PC-9 (cell line): ENCODE measurements at places on chromosomes 5 and 9. TPM values are rescaled to one million over a fixed set of nuclear protein-coding genes. Genes with fewer than 3 reads are reported as not detected.

ARHGEF39 gene
- 13.5 and 15.6 TPM in 2 replicates for total RNA-seq

PCDHGB7 gene
- total RNA-seq, result 0.13 and 0.17 TPM in 2 replicates

GRCh38 chr5:15577831-15578230 is 77.9 kb downstream of the FBXL7 start:
- no peak overlapping the region for H3K27ac ChIP-seq
- no peak for DNase-seq
- H3K27me3 ChIP-seq, result no peaks in the 10 kb centered on the region
- no peaks in the 10 kb centered on the region for H3K36me3 ChIP-seq
- no peak overlapping the region for H3K4me3 ChIP-seq
- no peaks in the 10 kb centered on the region for H3K4me1 ChIP-seq

SPINK6 gene
- total RNA-seq, result not detected in 2 replicates

DNA sequence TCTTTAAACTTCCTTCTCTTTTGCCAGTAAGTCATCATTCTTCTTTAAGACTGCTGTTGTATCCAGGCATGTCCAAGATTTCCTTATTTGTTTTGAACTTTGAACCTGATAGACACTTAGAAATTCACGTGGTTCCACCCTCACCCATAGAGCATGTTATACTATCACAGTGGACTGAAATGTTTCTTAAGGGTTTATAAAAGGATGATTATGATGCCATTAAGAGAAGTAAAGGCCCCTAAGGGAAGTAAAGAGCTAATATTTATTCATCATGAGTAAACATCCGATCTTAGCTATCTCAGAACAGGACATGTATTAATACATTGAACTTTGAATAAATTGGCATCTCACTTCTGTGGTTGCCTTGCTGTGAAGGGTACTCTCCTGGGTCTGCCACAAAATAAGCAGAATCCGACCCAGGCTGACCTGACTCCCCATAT is 49.8 kb downstream of the PRKACG start:
- no peaks in the 10 kb centered on the region for H3K4me1 ChIP-seq
- H3K27me3 ChIP-seq, result peaks cover 61% of the 10 kb centered on the region
- no peaks in the 10 kb centered on the region for H3K36me3 ChIP-seq
- H3K27ac ChIP-seq, result no peak overlapping the region
- H3K4me3 ChIP-seq, result no peak overlapping the region

CKMT2 gene
- not detected in 2 replicates for total RNA-seq

COL27A1 gene
- total RNA-seq, result 0.39 and 0.83 TPM in 2 replicates

SIT1 gene
- not detected in 2 replicates for total RNA-seq

DNA sequence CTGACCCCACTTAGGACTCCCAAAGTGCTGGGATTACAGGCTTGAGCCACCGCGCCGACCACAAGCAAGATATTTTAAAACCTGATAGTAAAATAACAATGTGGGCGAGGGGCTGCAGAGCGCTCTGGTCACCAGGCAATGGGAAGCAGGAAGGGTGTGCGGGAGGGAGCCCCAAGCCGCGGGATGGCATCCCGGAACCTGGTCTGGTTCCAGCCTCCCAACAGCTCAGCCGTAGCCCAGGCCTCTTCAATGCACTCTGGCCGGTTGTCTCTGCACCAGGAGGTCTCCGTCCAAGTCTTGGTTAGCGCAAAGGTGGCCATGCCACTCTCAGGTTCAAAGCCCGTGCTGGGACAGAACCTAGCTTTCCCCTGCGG is 694 bp upstream of the UAP1L1 start:
- DNase-seq, result no peak
- H3K4me3 ChIP-seq, result no peak overlapping the region
- no peak overlapping the region for H3K27ac ChIP-seq
- no peaks in the 10 kb centered on the region for H3K36me3 ChIP-seq

DNA sequence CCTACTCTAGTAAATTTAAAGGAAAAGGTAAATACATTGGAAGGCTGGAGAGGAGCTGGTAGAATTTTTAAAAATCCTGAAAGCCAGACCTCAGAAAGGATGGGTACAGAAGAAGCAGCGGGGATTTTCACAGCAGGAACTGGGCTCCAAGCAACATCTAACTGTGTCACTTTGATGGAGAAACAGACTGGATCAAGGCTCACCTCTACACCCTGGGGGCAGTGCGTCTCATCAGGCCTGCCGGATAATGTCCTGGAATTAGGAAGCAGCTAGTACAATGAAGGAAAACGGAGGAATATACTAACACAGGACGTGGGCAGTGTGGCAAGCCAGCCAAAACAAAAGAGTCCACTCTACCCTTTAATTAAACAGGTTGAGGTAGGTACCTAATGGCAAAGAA is 463.6 kb downstream of the TAF11L14 start:
- no peak overlapping the region for H3K4me3 ChIP-seq
- H3K27ac ChIP-seq, result no peak overlapping the region
- H3K4me1 ChIP-seq, result no peaks in the 10 kb centered on the region
- no peaks in the 10 kb centered on the region; the same call in 1 of the 2 replicates for H3K27me3 ChIP-seq
- DNase-seq, result no peak

GRCh38 chr9:124779368-124780059 is 2.6 kb downstream of the OLFML2A start:
- peaks cover 18% of the 10 kb centered on the region for H3K4me1 ChIP-seq
- H3K27ac ChIP-seq, result no peak overlapping the region
- no peak overlapping the region for H3K4me3 ChIP-seq

RMRP gene
- total RNA-seq, result 13,432 and 13,506 TPM in 2 replicates

SPDL1 gene
- total RNA-seq, result 30.5 and 39.2 TPM in 2 replicates

- no peaks in the 10 kb centered on the region for H3K36me3 ChIP-seq
- 0 out of 2 replicates have a peak overlapping the region, but pooled peaks have one; percentile 1 for H3K27ac ChIP-seq
- H3K27me3 ChIP-seq, result no peaks in the 10 kb centered on the region
- H3K4me1 ChIP-seq, result peaks cover 29% of the 10 kb centered on the region
Observed at GRCh38 chr5:151684690-151685361, 1.9 kb downstream of the SPARC start.

- peaks cover 84% of the 10 kb centered on the region for H3K27me3 ChIP-seq
- DNase-seq, result no peak
- H3K4me1 ChIP-seq, result no peaks in the 10 kb centered on the region
- no peaks in the 10 kb centered on the region for H3K36me3 ChIP-seq
- no peak overlapping the region for H3K27ac ChIP-seq
Observed at GRCh38 chr9:134984372-134985265, 66.9 kb upstream of the FCN1 start.

GRCh38 chr5:40689438-40689837 is 9.7 kb downstream of the PTGER4 start:
- peak overlapping the region; percentile 30 for H3K27ac ChIP-seq
- DNase-seq, result peak; percentile 93
- H3K4me1 ChIP-seq, result peaks cover 40% of the 10 kb centered on the region
- no peaks in the 10 kb centered on the region for H3K27me3 ChIP-seq

- H3K4me3 ChIP-seq, result no peak overlapping the region
- no peaks in the 10 kb centered on the region for H3K27me3 ChIP-seq
Observed at GRCh38 chr5:113172231-113172826, 195.7 kb downstream of the DCP2 start.

LTC4S gene
- total RNA-seq, result 9.7 and 14.4 TPM in 2 replicates

- peaks cover 11% of the 10 kb centered on the region; the same call in 1 of the 2 replicates for H3K27me3 ChIP-seq
- DNase-seq, result peak; percentile 26
- H3K36me3 ChIP-seq, result no peaks in the 10 kb centered on the region
- no peak overlapping the region for H3K27ac ChIP-seq
Observed at GRCh38 chr5:168592014-168592368, 12.8 kb upstream of the PANK3 start.

DNA sequence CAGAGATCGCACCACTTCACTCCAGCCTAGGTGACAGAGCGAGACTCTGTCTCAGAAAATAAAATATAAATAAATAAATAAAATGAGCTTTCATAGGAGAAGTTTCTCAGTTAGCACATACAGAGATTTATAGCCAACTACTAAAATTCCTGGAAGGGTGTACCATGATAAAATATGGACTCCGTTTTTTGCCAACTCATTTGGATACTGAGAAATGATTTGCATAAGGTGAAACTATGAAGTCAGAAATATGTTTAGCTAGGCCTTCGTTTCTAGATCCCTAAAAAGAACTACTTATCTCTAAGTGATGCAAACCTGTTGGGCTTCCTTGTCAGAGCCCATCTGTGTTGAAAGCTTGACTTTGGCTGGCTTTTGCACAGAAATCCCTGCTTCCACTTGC is 56.9 kb upstream of the SLC1A1 start:
- H3K36me3 ChIP-seq, result no peaks in the 10 kb centered on the region
- peaks cover 11% of the 10 kb centered on the region; the same call in 1 of the 2 replicates for H3K4me1 ChIP-seq

DNA sequence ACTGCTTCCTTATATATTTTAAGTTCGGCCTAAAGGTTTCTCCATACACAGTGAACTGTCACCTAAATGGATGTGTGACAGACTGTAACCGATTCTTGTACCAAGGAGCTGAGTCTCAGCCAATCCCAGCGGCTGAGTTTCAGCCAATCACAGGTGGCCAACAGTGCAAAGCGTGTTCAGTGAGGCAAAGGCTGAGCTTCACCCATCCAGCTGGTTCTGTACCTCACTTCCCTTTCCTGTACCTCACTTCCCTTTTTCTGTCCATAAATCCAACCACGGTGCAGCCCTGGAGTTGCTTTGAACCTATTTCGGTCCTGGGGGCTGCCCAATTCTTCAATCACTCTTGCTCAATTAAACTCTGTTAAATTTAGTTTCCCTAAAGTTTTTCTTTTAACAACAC is 15.7 kb upstream of the TBC1D9B start:
- no peak overlapping the region for H3K27ac ChIP-seq
- no peaks in the 10 kb centered on the region for H3K27me3 ChIP-seq
- H3K36me3 ChIP-seq, result no peaks in the 10 kb centered on the region
- no peak overlapping the region for H3K4me3 ChIP-seq
- H3K4me1 ChIP-seq, result no peaks in the 10 kb centered on the region

DNA sequence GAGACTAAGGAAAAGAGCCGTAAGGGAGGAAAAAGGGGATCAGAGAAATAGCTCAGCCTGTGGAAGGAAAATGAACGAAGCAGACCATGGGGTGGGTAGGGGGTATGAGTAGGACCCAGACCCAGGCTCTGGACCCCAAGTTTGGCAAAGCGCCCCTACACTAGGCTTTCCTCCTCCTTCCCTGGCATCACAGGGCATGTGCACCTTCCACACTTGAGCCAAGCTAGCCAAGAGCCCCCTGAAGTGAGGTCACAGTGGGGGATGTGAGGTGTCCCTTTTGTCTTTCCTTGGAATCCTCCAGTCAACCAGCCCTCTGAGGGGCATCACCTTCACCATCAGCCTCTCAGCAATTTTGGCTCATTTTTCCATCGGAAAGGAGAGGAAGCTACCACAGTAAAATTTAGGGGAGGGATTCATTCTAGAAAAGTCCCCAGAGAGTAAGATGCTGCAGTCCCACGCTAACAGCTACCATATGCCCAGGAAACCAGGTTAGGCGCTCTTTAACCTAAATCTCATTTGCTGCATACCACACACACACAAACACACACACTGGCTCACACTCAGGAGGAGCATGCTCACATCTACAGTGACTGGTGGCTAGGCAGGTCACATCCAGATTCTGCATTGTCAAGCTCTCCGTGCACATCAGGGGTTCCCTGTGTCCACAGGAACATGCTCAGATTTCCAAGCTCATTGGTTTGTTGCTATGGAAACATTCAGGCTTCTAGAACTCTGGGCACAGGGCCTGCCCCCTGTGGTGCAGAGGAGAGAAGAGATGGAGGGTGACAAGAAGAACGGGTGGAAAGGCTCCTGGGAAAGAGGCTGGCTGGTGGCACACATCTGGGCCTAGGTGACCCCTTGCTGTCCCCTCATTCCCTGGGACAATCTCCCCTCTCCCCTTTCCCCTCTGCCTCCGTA is 9.9 kb downstream of the REEP2 start:
- no peaks in the 10 kb centered on the region for H3K27me3 ChIP-seq
- no peak overlapping the region for H3K27ac ChIP-seq
- no peaks in the 10 kb centered on the region for H3K36me3 ChIP-seq

DNA sequence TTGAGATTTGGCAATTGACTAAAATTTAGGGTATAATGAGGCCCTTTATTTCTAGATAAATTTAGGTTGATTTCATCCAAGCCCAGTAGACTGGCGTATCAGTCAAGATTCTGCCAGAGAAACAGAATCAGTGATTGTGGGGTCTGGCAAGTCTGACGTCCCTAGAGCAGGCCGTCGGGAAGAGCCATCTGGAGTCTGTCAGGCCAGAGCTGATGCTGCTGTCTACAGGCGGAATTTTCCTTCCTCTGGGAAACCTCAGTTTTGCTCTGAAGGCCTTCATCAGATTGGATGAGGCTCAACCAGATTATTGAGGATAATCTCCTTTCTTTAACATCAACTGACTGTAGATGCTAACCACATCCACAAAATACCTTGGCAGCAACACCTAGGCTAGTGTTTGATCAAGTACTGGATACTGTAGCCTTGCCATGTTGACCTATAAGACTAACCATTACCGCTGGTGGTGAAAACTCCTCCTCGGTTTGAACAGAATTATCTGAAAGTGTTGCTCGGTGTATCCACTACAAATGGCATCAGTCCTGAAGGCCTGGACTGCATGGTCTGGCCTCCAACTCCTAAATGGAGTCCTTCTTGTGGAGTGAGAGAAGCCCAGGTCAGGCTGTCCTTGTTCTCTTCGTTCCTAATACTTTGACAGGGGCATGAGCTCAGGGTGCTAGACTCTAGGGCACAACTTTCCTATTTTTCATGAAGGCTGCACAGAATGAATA is 83.2 kb upstream of the ANKH start:
- no peak for DNase-seq
- no peak overlapping the region for H3K4me3 ChIP-seq
- no peak overlapping the region for H3K27ac ChIP-seq
- H3K36me3 ChIP-seq, result no peaks in the 10 kb centered on the region

DNA sequence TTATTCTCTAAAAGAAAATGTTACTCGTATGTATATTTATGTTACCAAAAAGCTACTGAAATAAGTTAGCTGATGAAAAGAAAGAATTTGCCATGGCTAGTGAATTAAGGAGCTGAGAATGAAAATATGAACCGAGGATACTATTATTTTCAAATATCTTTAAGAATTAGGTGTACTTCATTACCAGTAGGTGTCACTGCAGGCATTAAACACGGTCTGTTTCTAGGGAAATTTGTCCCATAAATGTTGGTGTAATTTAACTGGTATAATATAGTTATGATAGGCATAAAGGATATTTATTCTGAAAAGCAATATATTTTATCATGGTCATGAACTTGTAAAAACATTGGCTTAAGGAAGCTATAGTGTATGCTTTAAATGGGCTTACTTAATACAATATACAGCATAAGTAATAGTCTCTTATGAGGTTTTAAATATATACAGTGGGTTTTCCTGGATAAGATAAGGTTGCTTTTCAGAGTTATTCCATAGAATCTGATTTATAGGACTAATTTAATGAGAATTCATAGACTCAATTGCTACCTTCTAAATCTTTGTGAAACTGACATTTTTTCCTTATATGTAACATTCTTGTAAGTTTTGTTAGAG is 72.4 kb upstream of the MPDZ start:
- no peak overlapping the region for H3K4me3 ChIP-seq
- H3K36me3 ChIP-seq, result no peaks in the 10 kb centered on the region
- no peaks in the 10 kb centered on the region for H3K27me3 ChIP-seq

GRCh38 chr5:39547553-39548154 is 122.9 kb upstream of the DAB2 start:
- DNase-seq, result peak; percentile 50
- H3K4me3 ChIP-seq, result no peak overlapping the region
- H3K4me1 ChIP-seq, result peaks cover 16% of the 10 kb centered on the region
- H3K27ac ChIP-seq, result no peak overlapping the region

- H3K27ac ChIP-seq, result peak overlapping the region; percentile 68
- H3K4me3 ChIP-seq, result peak overlapping the region; percentile 85
- H3K4me1 ChIP-seq, result peaks cover 16% of the 10 kb centered on the region
- H3K27me3 ChIP-seq, result no peaks in the 10 kb centered on the region
Observed at GRCh38 chr9:19231126-19231903, 822 bp downstream of the DENND4C start.

ENTPD2 gene
- 9.0 and 14.1 TPM in 2 replicates for total RNA-seq

- DNase-seq, result no peak
- no peaks in the 10 kb centered on the region for H3K27me3 ChIP-seq
- no peak overlapping the region for H3K4me3 ChIP-seq
- no peaks in the 10 kb centered on the region for H3K4me1 ChIP-seq
- no peak overlapping the region for H3K27ac ChIP-seq
- H3K36me3 ChIP-seq, result no peaks in the 10 kb centered on the region
Observed at GRCh38 chr9:20043461-20043860, 254.6 kb upstream of the SLC24A2 start.

TRIM14 gene
- 18.1 and 20.2 TPM in 2 replicates for total RNA-seq

INSYN2B gene
- 0.13 TPM in 1 of 2 replicates, not detected in the other for total RNA-seq
